Uterus (tissue), 4 donors: ENCODE measurements at places on chromosomes 2 and 18. TPM values are rescaled to one million over a fixed set of nuclear protein-coding genes. Genes with fewer than 3 reads are reported as not detected.

Gene ANKRD30B
- total RNA-seq, result not detected

GRCh38 chr2:53268626-53269025 lies 499.0 kb upstream of the CHAC2 start:
- no peak overlapping the region for H3K27ac ChIP-seq
- H3K27me3 ChIP-seq, result no peaks in the 10 kb centered on the region
- no peaks in the 10 kb centered on the region for H3K4me1 ChIP-seq
- H3K4me3 ChIP-seq, result no peak overlapping the region
- DNase-seq, result no peak

Gene DTNB
- 15.9 TPM for total RNA-seq

DNA sequence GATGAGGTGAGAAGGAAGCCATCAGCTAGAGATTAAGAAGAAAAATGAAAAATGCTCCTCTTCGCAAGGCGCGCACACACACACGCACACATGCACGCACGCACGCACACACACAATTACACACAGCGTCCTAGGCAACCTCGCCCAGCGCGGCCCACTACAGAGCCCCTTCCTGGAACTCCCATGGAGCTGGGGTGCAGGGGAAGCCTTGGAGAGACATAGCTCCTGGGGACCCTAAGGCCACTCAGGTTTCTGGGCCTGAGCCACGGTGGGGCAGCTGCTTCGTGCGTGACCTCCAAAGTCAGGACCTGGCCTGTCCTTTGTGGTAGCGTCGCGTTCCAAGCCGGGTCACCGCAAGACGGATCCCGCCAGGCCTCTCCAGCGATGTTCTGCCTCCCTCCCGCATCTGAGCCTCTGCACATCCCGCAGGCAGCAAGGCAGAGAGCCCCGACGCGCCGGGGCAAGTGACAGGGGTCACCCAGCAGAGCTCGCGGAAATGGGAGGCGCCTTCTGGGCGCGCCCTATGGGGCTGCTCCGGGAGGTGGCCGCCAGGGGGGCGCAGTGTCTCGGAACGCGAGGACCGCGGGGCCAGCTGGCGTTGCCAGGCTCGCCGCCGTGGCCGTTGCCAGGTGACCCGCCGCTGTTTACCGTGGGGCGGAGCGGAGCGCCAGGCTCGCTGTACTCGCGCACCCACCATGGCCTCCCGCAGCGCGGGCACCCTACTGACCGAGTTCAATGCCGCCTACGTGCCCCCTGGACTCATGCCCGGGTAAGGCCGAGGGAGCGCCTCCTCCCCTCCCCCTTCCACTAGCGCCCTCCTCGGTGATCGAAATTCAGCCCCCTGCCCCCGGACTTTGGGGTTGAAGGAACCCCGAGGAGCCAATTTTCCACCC lies 79.0 kb downstream of the CIB4 start:
- DNase-seq, result no peak
- no peak overlapping the region for H3K27ac ChIP-seq
- no peaks in the 10 kb centered on the region for H3K36me3 ChIP-seq
- H3K27me3 ChIP-seq, result peaks cover 5% of the 10 kb centered on the region
- H3K4me3 ChIP-seq, result peak overlapping the region; percentile 6

DNA sequence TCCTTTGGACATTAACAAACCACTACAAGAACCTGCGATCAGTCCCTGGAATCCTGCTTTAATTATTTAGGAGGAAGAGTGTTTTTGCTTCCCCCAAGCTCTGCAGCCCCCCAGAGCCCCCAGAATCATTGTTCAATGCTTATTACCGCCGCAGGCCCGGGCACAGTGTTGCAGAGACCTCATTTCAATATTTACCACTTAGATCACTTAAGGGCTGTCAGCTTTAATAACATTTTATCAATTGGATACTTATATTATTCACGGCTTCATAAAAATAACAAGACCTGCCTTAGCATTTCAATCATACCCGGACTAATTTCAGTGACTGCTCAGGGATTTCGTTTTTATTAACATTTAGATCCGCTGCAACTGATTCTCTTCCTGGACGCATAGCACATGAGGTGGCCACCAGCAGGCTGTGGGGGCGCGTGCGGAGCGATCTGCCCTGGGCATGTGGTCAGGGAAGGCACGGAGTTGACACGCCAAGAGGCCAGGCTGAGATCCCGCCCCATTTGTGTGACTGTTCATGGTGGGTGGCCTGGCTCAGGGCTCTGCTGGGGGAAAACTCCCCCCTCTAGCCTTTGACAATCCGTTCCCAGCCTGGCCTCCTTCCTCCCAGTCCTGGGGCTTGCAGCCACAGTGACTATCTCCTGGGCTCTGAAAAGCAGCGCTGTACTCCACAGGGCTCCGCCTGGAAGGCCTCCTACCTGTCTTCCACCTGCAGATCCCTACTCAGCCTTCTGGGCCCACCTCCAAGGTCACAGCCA lies 267.6 kb downstream of the SRBD1 start:
- DNase-seq, result no peak
- no peak overlapping the region for H3K27ac ChIP-seq
- H3K36me3 ChIP-seq, result no peaks in the 10 kb centered on the region
- no peaks in the 10 kb centered on the region for H3K27me3 ChIP-seq
- H3K4me1 ChIP-seq, result no peaks in the 10 kb centered on the region

- peaks cover 37% of the 10 kb centered on the region for H3K4me1 ChIP-seq
- no peak overlapping the region for H3K4me3 ChIP-seq
- no peaks in the 10 kb centered on the region for H3K36me3 ChIP-seq
Observed at GRCh38 chr2:96534701-96535181, 1.8 kb upstream of the ARID5A start.

- no peaks in the 10 kb centered on the region for H3K27me3 ChIP-seq
- no peak overlapping the region for H3K4me3 ChIP-seq
- no peaks in the 10 kb centered on the region for H3K36me3 ChIP-seq
- no peak for DNase-seq
- H3K27ac ChIP-seq, result no peak overlapping the region
- peaks cover 3% of the 10 kb centered on the region for H3K4me1 ChIP-seq
Observed at GRCh38 chr2:210195101-210195852, 24.1 kb upstream of the KANSL1L start.

DNA sequence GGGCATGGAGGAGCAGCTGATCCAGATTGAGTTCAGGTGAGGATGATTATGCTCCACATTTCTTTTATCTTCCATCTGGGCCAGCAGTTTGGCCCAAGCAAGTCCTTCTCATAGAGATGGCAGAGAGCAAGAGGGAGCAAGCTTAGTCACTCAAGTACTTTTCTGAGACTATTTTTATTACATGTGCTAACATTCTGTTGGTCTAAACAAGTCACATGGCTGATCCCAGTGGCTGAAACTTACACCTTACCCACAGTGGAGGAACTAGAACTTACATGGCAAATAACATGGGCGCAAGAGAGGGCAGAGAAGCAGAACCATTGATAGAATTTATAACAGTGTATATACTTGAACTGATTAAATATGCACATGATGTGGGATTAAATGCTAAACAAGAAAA lies 105.7 kb downstream of the KYNU start:
- no peak overlapping the region for H3K27ac ChIP-seq
- H3K4me1 ChIP-seq, result no peaks in the 10 kb centered on the region
- H3K36me3 ChIP-seq, result peaks cover 4% of the 10 kb centered on the region
- no peak overlapping the region for H3K4me3 ChIP-seq
- no peak for DNase-seq
- no peaks in the 10 kb centered on the region for H3K27me3 ChIP-seq

Gene HTRA2
- total RNA-seq, result 39.4 TPM

Gene CDH20
- total RNA-seq, result not detected

- no peak overlapping the region for H3K27ac ChIP-seq
- no peaks in the 10 kb centered on the region for H3K27me3 ChIP-seq
- H3K4me1 ChIP-seq, result peaks cover 5% of the 10 kb centered on the region
Observed at GRCh38 chr18:79954791-79955190, 3.3 kb upstream of the SLC66A2 start.

DNA sequence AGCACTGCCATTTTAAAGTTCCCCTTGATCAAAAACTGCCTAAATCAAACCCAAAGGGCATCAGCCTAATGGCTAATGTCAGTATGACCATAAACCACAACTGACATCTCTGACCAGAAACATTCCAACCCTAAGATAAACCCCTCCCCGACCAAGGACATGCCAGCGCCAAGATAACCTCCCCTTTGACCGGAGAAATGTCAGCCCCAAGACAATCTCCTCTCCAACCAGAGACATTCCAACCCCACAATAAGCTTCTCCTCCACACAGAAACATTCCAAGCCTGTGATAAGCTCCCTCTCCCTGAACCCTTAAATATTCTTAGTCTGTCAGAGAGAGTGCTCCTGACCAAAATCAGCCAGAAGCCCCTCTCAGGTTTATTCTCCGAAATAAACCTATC lies 188.3 kb upstream of the MSH6 start:
- no peak overlapping the region for H3K4me3 ChIP-seq
- DNase-seq, result no peak
- H3K27me3 ChIP-seq, result no peaks in the 10 kb centered on the region
- H3K36me3 ChIP-seq, result no peaks in the 10 kb centered on the region
- no peak overlapping the region for H3K27ac ChIP-seq

GRCh38 chr2:221350616-221351015 lies 221.5 kb downstream of the EPHA4 start:
- DNase-seq, result no peak
- H3K27me3 ChIP-seq, result no peaks in the 10 kb centered on the region
- H3K4me1 ChIP-seq, result no peaks in the 10 kb centered on the region
- H3K4me3 ChIP-seq, result no peak overlapping the region

- no peaks in the 10 kb centered on the region for H3K4me1 ChIP-seq
- H3K27me3 ChIP-seq, result no peaks in the 10 kb centered on the region
- no peaks in the 10 kb centered on the region for H3K36me3 ChIP-seq
- no peak overlapping the region for H3K4me3 ChIP-seq
Observed at GRCh38 chr2:121297217-121297830, 12.3 kb upstream of the TFCP2L1 start.

Gene GPD2
- total RNA-seq, result 2.0 TPM

Gene RFTN2
- total RNA-seq, result 5.9 TPM

- no peak overlapping the region for H3K4me3 ChIP-seq
- DNase-seq, result no peak
- no peaks in the 10 kb centered on the region for H3K36me3 ChIP-seq
- H3K4me1 ChIP-seq, result no peaks in the 10 kb centered on the region
- H3K27ac ChIP-seq, result no peak overlapping the region
- no peaks in the 10 kb centered on the region for H3K27me3 ChIP-seq
Observed at GRCh38 chr2:182858671-182859070, 7.8 kb downstream of the FRZB start.

Gene HOXD1
- not detected for total RNA-seq

DNA sequence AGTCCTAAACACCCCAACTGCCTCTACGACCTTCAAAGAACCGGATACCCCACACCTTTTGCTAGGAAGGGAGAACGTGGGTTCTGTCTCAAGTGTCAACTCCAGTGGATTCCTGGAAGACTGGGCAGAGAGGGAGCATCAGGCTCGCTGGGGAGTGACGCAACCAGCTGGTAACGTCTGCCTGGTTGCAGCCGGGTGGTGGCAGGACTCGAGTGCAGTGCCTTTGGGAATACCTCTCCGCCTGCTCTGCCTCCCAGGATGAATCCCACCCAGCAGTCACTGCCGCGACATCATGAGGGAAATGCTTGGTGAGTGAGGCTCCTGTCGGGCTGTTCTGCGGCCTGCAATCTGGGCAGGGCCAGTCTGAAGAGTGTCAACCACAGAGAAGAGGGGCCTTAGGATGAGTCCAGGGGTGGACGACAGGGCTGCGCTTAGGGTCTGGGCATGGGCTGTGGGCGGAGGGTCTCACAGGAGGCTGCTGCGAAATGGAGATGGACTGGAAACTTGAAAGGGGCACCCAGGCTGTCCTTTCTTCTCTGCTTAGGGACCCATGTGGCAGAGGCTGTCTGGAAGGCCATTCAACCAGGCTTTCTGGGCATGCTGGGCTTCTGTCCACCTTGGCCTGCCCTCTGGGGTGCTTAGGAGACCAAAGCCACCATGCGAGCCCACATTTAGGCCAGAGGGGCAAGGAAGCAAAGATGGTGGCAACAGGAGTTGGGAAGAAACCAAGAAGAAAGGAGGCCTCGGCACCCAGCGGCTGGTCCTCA lies 12.9 kb downstream of the GPR17 start:
- peak overlapping the region; percentile 55 for H3K27ac ChIP-seq
- DNase-seq, result no peak
- H3K4me3 ChIP-seq, result no peak overlapping the region
- no peaks in the 10 kb centered on the region for H3K36me3 ChIP-seq
- H3K4me1 ChIP-seq, result peaks cover 41% of the 10 kb centered on the region
- no peaks in the 10 kb centered on the region for H3K27me3 ChIP-seq

Gene GPR155
- 3.8 TPM for total RNA-seq

DNA sequence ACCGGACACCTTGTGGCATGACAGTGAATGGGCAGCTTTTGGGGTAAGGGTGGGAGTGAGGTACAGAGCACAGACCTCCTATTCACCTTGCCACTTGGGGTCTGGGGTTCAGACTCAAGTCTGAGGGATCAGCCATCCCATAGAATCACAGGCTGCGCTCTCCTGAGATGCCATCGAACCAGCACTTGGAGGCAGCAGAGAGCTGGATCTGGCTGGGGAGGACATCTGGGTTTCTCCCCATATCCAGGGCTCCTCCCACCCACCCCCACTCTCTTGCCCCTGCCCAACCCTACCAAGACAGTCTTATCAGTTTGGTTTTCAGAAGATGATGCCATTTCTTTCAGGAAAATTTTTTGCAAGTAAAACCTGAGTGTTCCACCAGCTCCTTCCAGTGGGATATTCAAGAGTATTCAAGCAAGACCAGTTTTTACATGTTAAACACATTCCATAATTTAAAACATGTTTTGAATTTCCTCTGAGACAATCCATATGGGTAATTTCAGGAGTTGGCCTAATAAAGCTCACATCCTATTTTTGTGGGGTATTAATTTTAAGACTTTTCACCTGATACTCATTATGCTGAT lies 29.2 kb upstream of the TEX44 start:
- H3K4me3 ChIP-seq, result no peak overlapping the region
- DNase-seq, result peak; percentile 62
- H3K36me3 ChIP-seq, result no peaks in the 10 kb centered on the region
- H3K4me1 ChIP-seq, result no peaks in the 10 kb centered on the region
- H3K27ac ChIP-seq, result no peak overlapping the region

Gene CDKL4
- 2.1 TPM for total RNA-seq

GRCh38 chr18:47574966-47575365 lies 323.5 kb upstream of the SKOR2 start:
- H3K4me3 ChIP-seq, result no peak overlapping the region
- no peak for DNase-seq
- no peak overlapping the region for H3K27ac ChIP-seq

GRCh38 chr2:196234672-196235071 lies 63.3 kb upstream of the STK17B start:
- no peak for DNase-seq
- H3K4me1 ChIP-seq, result no peaks in the 10 kb centered on the region
- H3K36me3 ChIP-seq, result no peaks in the 10 kb centered on the region

- no peak for DNase-seq
- H3K36me3 ChIP-seq, result no peaks in the 10 kb centered on the region
- H3K27ac ChIP-seq, result peak overlapping the region; percentile 55
- no peak overlapping the region for H3K4me3 ChIP-seq
- H3K4me1 ChIP-seq, result no peaks in the 10 kb centered on the region
Observed at GRCh38 chr2:54524226-54524991, 68.3 kb downstream of the SPTBN1 start.
